Esophagus squamous epithelium (tissue), 5 donors: ENCODE measurements at places on chromosomes 2 and 18.

DNA sequence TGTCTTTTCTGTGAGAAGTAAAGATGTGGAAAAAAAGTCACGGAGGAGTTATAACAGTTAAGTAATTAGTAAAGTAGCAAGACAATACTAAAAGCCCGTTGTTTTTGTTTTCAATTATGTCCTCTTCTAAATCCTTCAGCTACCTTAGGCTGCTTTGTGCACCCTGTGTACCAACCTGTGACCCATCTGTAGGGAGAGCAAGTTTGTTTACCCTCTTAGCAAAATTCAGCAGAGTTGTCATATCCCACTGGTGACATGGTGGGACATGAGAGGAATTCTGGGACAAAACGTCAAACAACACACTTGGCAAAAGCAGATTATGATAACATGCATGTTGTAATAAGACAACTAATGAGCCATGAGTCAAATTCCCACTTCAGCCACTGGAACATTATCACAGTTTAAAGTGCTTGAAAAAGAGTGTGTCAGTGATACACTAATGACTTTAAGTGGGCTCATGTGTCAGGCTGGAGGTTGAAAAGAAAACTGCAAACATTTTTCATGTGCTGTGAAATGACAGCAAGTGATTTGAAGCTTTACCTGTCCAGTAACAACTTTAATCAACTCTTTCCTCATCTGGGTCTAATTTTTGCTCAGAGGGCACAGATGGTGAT lies 392.8 kb upstream of the ACVR2A start:
- no peak for DNase-seq

GRCh38 chr2:132654968-132655367 lies 15.0 kb downstream of the LYPD1 start:
- DNase-seq: no peak

- no peak for DNase-seq
These were observed 88.4 kb upstream of the NPAS2 start for GRCh38 chr2:100731535-100731981.

- no peak for DNase-seq
These were observed 772 bp downstream of the RELCH start for GRCh38 chr18:62187543-62188510.

DNA sequence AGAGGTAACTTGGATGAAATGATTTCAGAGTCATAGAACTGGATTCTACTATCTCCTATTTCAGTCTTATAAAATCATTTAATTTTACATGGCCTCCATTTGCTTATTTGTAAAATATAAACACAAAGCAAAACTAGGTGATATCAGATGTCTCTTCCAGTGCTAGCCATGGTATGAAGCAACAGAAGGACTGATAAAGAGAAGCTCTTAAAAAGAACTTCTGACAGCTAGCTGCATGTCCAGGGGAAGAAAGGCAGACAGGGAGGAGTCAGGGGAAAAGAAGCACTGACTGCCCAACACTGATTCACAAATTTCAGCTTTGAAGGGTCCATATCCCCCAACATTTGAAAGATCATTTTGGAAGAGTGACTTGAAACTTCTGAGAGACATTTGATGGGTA lies 6.4 kb downstream of the SLC8A1 start:
- no peak for DNase-seq

GRCh38 chr18:21314724-21315123 lies 72.7 kb downstream of the GREB1L start:
- DNase-seq: no peak
